ENCODE measurements at places on chromosomes 16 and 17.

DNA sequence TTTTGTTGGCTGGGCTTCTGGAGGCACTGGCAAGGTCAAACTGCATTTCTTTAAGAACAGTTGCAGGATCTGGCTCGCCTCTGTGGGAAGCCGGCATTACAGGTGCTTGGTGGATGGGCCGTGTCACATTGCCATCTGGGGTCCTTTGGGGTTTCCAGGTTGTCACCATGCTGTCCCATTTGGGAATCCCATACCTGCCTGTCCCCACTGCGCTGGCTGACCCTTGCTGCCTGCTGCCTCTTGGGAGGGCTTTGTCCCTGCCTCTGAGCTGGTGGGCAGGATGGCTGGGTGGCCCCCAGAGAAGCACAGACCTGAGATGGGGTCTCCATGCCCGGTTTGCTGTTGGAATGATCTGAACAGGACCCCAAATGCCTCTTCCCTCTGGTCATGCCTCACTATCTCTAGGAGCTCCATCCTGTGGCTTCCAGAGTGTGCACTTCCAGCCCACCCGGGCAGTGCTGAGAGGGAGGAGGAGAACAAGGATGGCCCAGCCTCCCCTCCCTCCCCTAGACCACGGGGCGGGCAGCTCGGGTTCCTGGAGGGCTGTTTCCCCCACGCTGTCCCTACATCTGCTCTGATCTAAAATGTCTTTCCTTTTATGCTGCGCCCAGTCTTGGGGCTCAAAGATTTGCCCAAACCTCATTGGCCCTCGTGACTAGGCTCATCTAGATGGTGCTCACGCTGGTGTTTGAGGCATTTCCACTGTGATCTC lies 28.0 kb downstream of the OR1D5 start:
- DNase-seq: no peak

DNA sequence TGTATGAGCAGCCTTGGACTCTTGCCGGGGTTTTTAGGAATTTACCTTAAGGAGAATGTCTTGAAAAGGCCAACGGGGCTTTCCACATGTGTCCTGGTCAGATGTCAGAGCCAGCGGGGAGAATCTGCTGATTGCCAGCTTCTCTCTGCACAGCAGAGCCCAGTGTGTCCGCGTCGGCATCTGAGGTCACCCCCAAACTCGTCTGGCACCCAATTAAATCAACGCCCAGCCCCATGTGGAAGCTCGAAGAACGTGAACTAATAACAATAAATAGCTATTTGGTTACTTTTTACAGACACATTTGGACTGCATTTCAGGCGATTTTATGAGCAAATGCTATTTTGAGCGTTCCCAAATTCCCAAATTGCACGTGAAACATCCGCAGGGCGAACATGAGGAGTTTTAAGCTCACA lies 303.5 kb downstream of the FOXL1 start:
- no peak for DNase-seq

DNA sequence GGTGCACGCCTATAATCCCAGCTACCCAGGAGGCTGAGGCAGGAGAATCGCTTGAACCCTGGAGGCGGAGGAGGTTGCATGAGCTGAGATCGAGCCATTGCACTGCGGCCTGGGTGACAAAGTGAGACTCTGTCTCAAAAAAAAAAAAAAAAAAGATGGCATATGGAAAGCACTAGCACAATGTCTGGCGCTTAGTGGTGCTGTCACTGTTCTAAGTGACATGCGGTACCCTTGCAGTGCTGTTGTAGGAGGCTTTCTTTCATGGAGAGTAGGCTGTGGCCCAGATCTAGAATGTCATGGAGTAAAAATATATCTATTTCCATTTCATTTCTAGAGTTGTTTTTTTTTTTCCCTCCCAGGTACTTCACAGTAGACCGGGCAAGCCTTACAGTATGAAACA lies 14.6 kb upstream of the METTL9 start:
- DNase-seq: no peak

GRCh38 chr17:68006797-68007196 lies 10.5 kb upstream of the C17orf58 start:
- no peak for DNase-seq

DNA sequence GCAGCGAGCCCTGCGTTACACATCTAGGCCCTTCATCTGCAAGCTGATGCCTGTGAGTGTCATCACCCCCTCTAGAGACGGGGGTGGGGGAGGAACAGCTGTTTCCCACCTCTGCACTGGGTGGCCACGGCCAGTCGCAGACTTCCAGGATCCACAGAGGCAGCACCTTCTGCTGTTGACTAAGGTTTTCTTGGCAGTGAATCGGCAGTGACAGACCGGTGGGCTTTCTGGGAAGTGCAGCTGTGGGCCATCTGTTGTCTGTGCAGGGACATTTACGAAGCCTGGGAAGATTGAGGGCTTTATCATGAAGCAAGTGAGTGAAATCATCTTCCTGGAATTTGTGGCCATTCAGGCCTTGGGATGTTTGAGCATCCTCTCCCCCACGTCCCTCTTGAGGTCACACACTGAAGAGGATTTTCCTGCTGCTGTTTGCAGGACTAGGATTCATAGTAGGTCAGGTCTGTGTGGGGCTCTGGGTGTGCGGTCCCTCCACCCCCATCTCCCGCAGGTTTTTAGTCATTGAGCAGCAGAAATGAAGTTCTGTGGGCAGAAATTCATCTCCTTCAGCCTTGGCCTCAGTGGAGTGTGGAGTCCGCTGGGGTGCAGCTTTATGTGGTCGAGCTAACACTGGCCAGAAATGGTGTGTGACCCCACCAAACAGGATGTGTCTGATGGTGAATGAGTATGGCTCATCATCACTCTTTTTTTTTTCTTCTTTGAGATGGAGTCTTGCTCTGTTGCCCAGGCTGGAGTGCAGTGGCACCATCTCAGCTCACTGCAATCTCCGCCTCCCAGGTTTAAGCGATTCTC lies 12.0 kb downstream of the PGS1 start:
- DNase-seq: no peak

- DNase-seq: no peak
Observed at GRCh38 chr16:81401035-81401950, 43.3 kb upstream of the CMIP start.

GRCh38 chr16:74729783-74730683 lies 29.4 kb upstream of the MLKL start:
- DNase-seq: no peak

DNA sequence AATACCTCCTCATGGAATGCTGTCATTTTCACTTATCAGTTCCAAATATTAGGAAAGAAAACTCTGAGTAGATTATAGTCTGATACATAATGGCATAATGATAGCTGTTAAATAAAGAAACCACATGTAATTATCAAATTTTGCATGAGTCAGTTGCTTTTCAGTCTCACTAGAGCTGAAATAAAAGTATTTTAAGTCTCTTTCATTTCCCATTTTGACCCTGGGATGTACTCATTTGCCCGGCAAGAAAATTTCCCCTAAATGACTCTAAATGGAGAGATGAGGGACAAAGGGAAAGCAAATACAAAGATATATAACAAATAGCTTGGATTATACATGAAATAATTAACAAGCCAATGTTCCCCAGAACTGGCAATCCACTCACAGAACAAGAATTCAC lies 47.9 kb upstream of the CPHXL start:
- DNase-seq: no peak

DNA sequence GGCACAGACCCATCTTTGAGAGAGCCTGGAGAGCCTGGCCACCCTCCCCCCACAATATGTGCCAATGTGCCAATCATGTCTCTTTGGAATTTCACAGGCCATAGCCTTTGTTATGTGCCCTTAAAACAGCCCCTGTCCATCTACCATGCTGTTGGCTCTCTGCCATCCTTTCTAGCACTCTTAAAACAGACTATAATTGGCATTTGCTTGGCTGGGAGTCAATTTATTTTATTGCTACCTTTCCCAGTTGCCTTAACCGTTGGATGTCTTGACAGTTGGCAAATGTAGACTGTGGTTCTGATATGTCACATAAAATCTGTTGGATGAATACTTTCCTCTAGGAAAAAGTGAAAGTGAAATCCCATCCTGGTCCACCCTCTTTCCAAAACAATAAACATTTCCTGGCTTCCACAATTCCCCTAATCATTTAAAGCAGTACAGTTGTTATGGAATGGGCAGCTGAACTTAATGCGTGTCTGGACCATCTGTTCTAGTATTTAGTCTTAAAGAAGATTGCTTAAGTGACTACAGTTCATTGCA lies 394.0 kb downstream of the KCNJ2 start:
- no peak for DNase-seq

DNA sequence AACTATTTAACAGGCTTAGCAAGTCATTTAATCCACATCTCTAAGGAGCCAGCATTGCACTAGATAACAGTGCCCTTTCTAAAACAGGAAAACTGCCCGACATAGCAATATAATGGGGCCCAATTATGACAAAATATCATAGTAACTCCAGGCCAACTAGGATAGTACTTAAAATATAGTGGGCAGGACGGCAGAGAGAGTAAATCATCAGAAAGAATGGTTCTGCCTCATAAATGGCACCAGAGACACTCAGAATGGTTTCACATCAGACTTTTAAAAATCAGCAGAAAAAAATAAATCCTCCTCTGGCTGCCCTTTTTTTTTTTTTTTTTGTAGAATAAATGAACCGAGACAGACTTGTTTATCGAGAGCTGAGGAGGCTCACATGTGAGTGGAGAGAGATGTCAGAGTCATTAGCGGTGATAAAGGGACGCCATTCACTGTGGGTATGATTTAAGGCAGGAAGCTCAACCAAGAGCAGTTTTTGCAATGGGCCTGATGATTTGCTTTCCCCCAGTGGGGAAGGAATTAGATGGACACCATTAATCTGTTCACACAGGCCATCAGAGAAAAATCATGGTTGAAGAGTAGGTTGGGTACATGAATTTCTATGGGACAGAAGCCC lies 62.6 kb downstream of the CPPED1 start:
- DNase-seq: no peak

DNA sequence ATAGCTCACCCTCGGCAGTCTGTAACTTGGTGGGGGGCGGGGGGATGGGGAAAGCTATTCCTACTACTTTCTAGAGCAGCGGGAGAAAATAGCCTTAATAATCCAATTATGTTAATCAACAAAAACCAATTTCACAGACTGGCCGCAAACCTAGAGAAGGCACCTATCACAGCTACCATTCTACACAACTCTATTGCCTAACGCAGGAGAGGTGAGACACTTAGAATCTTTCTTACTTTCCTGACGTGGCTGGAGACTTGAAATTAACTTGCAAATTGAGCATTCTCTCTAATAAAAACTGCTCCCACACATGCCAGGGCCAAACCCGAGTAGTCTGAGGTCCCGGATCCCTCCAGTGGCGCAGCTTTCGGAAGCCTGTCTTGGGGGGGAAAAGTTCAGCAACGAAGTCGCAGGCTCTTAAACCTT lies 794 bp downstream of the SMG6 start:
- no peak for DNase-seq

GRCh38 chr17:50447870-50448595 lies 20.6 kb downstream of the CHAD start:
- no peak for DNase-seq

DNA sequence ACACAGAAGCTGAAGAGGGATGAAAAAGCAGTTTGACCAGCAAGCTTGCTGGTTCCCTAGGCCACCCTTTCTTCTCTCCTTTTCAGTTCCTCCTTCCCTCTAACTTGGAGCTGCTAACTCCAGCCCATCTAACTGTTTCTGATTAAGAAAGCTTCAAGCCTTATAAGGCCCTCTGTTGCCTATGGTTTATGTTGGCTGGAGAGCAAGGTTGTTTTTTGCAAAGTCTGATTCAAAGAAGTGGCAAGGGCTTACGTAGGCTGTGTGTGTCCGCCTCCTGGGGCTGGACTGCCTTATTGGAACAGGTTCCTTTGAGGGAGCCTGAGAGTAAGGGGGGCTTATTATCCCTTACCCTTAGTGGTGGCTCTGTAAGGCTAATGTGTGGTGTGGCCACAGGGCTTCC lies 7.1 kb downstream of the AKAP1 start:
- DNase-seq: no peak

DNA sequence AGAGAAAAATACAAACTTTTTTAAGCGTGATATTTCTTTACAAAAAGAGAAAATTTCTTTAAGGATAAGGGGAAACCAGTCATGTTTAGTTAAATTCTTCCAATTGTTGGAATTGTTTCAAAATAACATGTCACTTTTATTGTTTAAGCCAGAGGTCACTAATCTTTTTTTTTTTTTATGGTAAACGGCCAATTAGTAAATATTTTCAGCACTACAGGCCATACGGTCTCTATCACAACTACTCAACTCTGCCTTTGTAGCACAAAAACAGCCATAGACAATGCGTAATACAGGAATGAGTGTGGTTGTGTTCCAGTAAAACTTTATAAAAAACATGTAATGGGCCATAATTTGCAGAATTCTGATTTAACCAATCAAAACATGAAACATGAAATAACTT lies 401.4 kb downstream of the GRIN2A start:
- no peak for DNase-seq

DNA sequence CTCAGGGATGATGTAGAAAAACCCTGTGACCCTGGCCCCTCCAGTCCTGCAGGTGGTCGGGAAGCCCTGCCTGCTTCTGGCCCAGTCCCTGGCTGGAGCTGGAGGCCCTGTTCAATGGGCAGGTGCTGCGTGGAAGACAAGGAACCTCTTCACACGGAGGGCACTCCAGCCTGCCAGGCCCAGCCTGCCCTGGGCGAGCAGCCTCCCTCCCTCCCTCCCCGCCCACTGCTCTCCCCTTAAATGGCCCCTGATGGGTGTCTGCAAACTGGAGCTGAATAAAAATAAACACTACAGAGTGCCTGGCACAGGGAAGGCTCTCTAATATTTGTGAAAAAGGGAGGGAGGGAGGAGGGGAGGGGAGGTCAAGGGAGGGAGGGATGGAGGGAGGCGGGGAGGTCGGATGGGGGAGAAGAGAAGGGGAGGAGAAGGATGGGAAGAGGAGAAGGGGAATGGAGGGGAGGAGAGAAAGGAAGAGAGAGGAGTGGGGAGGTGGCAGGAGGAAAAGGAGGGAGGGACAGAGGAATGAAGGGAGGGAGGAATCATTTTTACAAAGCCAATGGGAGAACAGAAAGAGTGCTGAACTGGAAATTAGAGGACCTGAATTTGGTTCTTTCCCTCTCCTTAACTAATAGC lies 222.8 kb upstream of the TNRC6C start:
- peak; percentile 14 for DNase-seq

DNA sequence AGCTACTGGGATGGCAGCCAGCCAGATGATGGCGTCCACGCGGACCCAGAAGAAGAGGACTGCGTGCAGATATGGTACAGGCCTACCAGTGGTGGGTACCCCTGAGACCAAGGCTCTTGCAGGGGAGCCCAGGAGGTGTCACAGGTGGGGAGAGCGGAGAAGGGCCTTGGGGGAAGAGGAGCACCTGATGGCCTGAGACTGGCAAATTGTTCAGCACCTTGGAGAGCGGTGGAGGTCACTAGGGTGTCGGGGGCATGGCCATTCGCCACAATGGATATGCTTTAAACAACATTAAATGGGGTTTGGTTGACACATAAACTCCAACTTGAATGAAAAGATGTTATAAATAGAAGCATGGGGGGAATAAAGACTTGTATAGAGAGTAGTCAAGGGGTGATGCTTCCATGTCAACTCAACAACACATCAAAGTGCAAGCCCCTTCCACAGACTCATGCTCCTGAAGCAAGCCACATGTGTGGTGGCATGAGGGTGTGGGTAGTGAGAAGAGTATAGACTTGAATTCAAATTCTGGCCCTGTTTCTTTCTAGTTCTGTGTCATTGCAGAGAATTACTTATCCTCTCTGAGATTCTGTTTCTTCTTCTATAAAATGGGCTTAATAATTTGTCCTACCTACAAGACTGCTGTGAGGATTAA lies 22.2 kb downstream of the CLEC19A start:
- DNase-seq: peak; percentile 11

- DNase-seq: peak; percentile 70
Observed at GRCh38 chr16:15055141-15056053, 477 bp downstream of the NTAN1 start.

Data from stimulated activated CD4-positive, alpha-beta T cell treated with anti-CD3 and anti-CD28 coated beads, Interleukin-2, amount 100 ng/mL, for 24 hours (primary cell).